ENCODE measurements at places on chromosomes 5 and 9. TPM values are rescaled to one million over a fixed set of nuclear protein-coding genes. Genes with fewer than 3 reads are reported as not detected.
A peak's percentile ranks its signal among the peaks of the same experiment; 100 is the strongest.

DNA sequence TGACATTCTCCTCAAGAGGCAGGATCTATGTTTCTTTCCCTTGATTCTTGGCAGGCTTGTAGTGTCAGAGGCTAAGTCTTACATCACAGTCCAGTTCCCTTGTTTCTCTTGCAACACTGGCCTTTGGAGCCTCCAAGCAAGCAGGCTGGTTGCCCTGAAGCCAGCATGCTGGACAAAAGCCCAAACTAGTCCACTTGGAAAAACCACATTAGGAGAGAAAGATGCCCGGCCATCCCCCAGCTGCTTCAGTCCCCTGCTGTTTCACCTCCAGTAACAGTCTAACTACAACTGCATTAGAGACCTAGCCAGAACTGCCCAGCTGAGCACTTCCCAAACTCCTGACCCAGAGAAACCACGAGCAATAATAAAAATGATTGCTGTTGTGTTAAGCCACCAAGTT, 87.6 kb downstream of the ADAMTS6 start:
- peak; percentile 97 for DNase-seq

DNA sequence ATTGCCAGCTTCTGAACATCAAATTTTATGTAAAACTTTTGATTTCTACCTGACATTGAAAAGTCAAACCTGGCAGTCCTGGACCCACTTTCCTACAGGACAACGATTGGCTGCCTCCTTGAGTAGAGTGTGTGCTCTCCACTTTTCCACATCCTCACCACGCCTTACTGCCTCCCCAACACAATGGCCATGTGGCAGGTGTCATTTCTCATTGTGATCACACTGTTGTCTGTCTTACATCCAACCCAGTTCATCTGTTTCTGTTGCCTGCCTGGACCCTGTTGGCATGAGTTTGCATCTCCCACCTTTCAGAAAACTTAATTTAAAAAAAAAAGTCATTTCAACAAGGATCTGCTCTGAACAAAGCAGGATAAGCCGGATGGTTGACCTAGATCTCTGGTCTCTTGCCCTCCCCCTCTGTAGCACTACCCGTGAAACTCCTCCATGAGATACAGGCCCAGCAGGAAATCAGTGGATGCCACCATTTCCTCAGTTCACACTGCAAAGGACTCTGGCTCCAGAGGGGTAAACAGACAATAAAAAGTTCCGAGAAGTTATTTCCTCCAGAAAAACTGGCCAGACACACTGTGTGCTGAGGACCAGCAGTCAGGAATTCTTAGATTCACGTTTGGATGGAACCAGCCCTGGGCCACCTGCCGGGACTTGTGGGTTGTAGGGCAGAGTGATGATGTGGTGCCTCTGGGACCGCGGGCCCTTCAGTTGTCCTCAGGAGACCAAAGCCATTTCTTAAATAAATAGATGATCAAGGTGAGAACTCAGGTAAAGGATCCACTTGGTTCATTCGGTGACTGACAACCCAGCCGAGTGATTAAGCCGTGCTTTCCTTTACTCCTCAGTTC, 48.6 kb downstream of the AMBP start:
- no peak for DNase-seq

DNA sequence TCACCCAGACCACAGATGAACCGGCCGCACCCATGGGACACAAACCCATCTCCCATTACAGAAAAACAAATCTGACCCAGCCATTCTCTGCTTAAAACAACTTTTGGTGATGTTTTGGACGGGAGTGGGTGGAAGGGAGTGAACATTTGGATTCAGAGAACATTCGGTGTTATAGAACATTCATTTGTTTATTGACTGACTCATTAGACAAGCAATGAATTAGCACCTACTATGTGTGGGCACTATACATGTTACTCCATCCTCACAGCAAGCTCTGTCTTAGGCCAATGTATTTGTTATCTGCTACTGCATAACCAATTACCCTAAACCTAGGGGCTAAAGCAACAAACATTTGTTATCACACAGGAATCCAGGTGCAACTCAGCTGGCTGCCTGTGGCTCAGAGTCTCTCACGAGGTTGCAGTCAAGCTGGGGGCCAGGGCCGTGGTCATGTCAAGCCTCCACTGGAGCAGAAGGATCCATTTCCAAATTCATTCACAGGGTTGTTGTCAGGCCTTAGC, 5.1 kb upstream of the ERGIC1 start:
- peak; percentile 71 for DNase-seq

GRCh38 chr5:119393201-119393691, 37.4 kb downstream of the TNFAIP8 start:
- peak; percentile 43 for DNase-seq

- peak; percentile 58 for DNase-seq
Observed at GRCh38 chr5:33272288-33272687, 168.5 kb upstream of the TARS1 start.

GRCh38 chr5:18745988-18746615, 1111.8 kb downstream of the TAF11L14 start:
- DNase-seq: peak; percentile 60

DNA sequence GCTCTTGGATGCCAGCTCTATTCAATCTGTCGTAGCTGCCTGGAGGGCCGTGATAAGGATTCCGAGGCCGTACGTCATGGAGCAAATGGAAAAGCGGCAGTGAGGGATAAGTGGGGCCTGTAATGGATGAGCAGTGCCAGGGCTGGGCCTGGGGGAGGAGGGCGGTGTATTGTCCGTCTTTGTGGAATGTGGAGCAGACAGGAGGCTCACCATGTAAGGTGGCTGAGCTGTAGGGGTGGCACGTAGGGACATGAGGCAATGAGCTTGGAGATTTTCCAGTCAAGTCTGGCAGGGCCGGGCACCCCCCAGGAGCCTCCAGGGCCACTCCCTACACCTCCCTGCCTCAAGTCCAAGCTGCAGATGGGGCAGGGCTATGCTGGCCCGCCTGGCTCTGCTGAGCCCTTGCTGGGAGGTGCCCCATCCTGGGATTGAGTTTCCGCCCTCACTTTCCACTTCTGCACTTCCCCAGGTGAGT, 29.2 kb downstream of the NCS1 start:
- DNase-seq: no peak

DNA sequence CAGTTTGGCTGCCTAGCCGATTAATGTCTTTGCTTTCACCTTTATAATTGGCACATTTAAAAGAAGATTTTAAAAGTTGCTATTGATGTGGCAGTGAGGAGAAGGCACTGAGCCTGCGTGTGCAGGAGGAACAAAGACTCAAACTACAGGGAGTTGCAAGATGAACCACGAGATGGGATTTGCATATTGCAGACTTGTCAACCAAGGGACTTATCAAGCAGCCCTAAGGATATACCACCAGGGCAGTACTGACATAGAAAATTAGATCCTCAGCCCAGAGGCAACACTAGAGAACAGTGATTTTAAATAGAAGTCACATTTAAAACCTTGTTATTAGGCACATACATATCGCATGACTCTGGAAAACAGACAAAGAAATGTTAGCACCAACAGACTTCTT, 342.6 kb downstream of the GLIS3 start:
- DNase-seq: no peak

CCIN gene
- total RNA-seq: 0.43 TPM

PCDHB5 gene
- 0.32 TPM for total RNA-seq

All from fibroblast of villous mesenchyme (primary cell).